K562 (cell line): ENCODE measurements at places on chromosomes 12 and 14.

DNA sequence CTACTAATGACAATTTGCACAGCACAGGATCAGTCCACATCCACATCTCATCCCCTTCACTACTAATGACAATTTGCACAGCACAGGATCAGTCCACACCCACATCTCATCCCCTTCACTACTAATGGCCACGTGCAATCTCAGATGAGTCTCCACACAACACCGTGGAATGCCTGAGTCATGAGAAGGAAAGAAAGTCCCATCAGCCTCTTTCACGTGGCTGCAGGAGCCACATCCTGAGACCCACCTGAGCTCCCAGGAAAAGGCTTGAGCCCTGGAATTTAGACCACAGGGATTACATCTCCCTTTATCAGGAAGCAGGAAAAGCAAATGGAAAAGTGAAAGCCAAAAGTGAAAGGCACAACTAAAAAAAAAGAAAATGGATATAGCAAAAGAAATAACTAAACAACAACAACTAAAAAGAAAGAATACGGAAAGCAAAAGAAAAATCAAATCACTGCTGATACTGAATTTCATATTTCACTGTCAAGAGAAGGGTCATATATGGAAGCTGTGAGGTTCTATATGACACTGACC is 1300.5 kb downstream of the TMEM121 start:
- H3K27me3 ChIP-seq = no peaks in the 10 kb centered on the region
- no peak for DNase-seq
- H3K4me1 ChIP-seq = no peaks in the 10 kb centered on the region

DNA sequence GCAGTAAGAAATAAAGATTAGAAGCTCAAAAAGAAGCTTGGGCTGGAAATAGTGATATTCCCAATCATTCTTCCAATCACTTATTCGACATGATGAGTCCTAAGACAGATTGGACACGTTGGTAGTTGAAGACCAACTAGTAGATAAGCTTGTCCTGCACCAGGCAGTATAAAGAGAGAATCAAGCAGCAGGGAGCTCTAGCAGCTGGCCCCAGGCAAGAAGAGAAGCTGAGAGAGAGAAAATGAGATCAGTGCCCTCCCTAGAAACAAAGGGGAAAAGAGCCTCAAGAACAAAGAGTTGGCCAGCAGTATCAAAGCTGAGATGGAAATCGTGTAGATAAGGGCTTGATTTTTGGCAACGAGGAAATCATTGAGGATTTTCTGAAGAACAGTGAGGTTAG is 20.6 kb downstream of the RASSF8 start:
- H3K36me3 ChIP-seq = no peaks in the 10 kb centered on the region
- H3K27ac ChIP-seq = no peak overlapping the region
- no peaks in the 10 kb centered on the region; the same call in 1 of the 2 replicates for H3K27me3 ChIP-seq
- DNase-seq = no peak

DNA sequence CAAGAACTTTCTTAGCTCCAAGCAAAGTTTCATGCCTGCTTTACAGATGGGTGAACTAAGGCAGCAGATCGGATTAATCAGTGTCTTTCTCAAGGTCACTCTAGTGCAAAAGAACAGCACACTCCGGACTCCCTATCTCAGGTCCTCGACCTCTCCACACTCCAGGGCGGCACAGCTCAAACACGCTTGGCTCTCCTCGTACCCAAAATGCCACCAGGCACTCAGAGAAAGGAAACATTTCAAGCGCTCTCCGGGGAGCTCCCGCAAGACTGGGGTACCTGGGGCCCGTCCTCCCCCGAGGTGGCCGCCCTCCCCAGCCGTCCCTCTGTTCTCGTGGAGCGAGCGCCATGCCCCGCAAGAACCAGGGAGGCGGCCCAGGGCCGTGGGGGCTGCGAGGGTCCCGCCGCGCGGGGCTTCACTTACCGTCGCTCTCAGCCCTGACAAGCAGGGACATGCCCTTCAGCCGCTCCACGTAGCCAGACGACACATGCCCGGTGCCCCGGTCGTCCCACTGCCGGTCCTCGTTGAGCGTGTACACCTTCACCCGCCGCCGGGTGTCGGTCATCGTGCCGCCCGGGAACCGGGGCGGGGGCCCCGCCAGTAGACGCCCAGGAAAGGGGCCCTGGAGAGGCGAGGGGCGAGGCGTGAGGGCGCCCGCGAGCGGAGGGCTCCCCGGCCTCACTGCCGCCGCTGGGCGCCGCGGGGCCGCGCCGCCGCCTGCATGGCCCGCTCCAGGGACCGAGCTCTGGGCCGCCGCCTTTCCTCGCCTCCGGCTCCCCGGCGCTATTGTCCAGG is 830 bp downstream of the PPP4R3A start:
- peak overlapping the region; percentile 98 for H3K27ac ChIP-seq
- peaks cover 3% of the 10 kb centered on the region for H3K4me1 ChIP-seq
- peaks cover 26% of the 10 kb centered on the region; the same call in 2 of the 3 replicates for H3K36me3 ChIP-seq
- H3K27me3 ChIP-seq = no peaks in the 10 kb centered on the region

DNA sequence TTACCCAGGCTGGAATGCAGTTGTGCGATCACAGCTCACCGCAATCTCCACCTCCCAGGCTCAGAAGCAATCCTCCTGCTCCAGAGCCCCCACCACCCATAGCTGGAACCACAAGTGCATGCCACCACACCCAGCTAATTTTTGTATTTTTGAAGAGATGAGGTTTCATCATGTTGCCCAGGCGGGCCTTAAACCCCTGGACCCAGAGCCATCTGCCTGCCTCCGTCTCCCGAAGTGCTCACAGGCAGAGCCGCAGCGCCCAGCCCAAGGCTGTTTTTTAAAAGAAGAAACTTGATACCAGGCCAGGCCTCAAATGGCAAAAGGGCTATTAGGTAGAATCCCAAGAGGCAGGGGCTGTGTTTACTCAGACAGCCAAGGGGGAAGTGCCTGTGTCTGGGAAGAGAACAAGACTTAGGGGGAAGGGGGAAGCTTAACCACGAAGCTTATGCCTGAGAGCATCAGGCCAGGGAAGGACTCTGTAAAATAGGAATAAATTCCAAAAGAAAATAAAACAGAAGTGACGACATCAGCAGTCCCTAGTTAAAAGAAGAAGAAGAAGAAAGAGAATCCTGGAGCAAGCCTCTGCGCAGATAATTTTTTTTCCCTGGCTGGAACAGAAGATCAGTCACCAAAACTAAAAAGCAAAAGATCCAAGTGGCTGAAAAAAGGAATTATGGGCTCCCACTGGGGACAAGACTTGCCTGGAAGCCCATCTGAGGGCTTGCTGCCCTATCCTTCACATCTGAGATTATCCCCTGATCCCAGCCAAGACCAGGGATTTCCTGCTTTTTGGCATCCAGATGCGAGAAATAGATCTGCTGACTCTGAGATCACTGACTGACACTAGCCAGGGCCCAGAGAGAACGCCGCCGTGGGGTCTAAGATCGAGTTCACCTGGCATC is 170.5 kb downstream of the NDUFA12 start:
- no peaks in the 10 kb centered on the region for H3K4me1 ChIP-seq
- no peak overlapping the region for H3K4me3 ChIP-seq
- H3K27ac ChIP-seq = no peak overlapping the region
- H3K27me3 ChIP-seq = peaks cover 3% of the 10 kb centered on the region; the same call in 1 of the 3 replicates
- no peaks in the 10 kb centered on the region for H3K36me3 ChIP-seq
- DNase-seq = no peak

DNA sequence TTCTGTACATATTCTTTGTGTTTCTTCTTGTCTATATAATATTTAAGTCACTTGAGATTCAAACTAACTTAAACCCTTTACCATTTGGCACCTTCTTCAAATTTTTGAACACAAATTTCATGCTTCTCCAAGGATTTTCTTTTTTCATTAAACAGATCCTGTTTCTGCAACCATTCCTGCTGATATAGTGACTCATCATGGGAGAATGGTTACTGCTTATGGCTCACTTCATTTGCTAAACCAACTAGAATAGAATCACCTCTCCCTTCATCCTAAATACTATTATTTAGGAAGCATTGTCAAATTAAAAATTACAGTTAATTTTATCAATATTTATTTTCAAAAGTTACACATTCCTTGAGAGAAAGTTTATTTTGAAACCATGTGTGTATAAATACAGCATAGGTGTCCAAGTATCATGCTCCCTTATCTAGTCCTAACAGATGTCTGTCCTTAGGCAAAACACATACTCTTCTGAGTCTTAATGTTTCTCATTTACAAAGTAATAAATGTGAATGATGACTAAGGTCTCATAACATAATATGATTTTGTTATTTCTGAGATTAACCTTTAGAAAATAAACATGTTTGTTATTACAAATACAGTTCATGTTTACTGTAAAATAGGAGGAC is 40.7 kb downstream of the PLCZ1 start:
- H3K4me1 ChIP-seq = no peaks in the 10 kb centered on the region
- no peak overlapping the region for H3K4me3 ChIP-seq
- H3K36me3 ChIP-seq = no peaks in the 10 kb centered on the region
- DNase-seq = peak; percentile 45
- peak overlapping the region; percentile 25; the same call in 2 of the 3 replicates for H3K27ac ChIP-seq
- no peaks in the 10 kb centered on the region for H3K27me3 ChIP-seq

DNA sequence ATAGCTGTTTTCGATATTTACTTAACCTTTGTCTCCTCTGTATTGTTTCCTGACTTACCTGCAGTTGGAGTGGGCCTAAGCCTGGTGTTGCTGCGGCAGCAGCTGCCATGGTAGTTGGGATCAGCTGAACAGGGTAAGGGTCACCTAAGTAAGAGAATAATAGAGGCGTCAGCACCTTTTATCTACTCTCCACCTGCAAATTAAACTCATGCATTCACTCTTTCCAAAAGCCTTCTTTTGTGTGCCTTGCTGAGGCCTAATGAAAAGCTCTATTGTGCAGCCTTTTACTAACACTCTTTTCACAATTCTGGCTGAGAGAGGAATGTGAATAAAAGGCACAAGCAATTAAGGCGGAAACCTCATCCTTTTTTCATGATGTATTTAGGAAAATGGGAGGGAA is 308.7 kb downstream of the SOX5 start:
- no peak for DNase-seq
- no peaks in the 10 kb centered on the region for H3K27me3 ChIP-seq
- no peaks in the 10 kb centered on the region for H3K4me1 ChIP-seq
- no peak overlapping the region for H3K27ac ChIP-seq
- H3K4me3 ChIP-seq = no peak overlapping the region
- peaks cover 7% of the 10 kb centered on the region; the same call in 2 of the 3 replicates for H3K36me3 ChIP-seq

DNA sequence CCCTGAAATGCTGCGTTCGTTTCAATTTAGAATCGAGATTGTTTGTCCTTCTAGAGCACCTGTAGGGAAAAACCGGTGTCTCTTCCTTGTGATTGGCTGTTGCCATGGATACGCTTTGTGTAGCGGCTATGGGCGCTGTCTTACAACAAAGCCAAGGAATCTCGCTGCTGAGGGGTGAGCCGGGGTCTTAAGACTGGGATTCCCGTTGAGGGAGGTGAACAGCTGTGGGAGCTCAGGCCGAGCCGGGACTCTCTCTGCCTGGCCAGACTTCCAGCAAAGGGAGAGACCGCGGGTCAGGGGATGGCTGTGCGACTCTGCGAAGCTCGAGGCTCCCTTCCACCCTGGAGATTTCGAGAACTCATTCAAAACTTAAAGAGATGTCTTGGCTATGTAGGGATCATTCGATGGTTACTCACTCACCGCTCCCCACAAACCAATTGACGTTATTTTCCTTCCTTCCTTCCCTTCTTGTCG is at the start of the genes LRRIQ1 and TSPAN19:
TSS of gene LRRIQ1 (plus strand) at position 118 of the 474 bp plus-strand sequence. CDS start 1,826 bp downstream, outside the sequence.
TSS of gene TSPAN19 (minus strand) at position 44 of the 474 bp plus-strand sequence. CDS start 6,331 bp downstream, outside the sequence.
- H3K4me3 ChIP-seq = no peak within 1 kb of the TSS
- DNase-seq = peak; percentile 4
- no peaks in the 10 kb centered on the region for H3K4me1 ChIP-seq
- no peaks in the 10 kb centered on the region for H3K27me3 ChIP-seq
- no peak within 1 kb of the TSS for H3K27ac ChIP-seq

DNA sequence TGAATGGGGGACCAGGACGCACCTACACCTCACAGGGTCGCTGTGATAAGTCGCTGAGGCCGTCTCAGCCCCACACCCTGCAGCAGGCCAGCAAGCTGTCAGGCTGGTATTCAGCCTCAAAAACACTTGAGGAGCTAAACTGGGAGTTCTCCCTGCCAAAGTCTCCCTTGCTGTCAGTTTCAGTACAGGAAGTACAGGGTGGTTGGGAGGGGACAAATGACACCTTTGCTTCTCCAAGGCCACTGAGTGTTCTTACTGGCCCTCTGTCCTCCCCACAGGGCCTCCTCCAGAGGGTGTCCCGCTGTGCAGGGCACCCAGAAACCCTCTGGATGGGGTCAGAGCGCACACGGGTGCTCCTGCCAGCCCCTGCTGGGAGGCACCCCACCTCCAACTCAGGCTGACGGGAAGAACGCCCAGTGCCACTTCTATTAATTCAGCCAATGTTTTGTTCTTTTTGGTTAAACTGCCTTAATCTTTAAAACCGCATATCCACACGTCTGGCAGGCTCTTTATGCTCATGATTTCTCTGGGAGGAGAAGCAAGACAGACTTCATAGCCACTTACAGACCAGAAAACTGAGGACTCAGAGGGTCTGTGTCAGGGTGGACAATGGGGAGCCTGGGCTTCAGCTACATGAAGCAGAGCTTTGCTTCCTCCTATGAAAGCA is 75.9 kb downstream of the ITPK1 start:
- no peak for DNase-seq
- H3K4me3 ChIP-seq = no peak overlapping the region
- H3K36me3 ChIP-seq = no peaks in the 10 kb centered on the region
- H3K4me1 ChIP-seq = peaks cover 29% of the 10 kb centered on the region
- H3K27ac ChIP-seq = no peak overlapping the region

- DNase-seq = no peak
- no peak overlapping the region for H3K27ac ChIP-seq
- no peaks in the 10 kb centered on the region for H3K27me3 ChIP-seq
- no peaks in the 10 kb centered on the region for H3K4me1 ChIP-seq
- no peak overlapping the region for H3K4me3 ChIP-seq
These were observed 426.0 kb downstream of the DAD1 start for GRCh38 chr14:22163051-22163450.

GRCh38 chr14:81454572-81455218 is 54.6 kb upstream of the STON2 start:
- H3K4me1 ChIP-seq = peaks cover 2% of the 10 kb centered on the region; the same call in 1 of the 3 replicates
- no peaks in the 10 kb centered on the region for H3K27me3 ChIP-seq

DNA sequence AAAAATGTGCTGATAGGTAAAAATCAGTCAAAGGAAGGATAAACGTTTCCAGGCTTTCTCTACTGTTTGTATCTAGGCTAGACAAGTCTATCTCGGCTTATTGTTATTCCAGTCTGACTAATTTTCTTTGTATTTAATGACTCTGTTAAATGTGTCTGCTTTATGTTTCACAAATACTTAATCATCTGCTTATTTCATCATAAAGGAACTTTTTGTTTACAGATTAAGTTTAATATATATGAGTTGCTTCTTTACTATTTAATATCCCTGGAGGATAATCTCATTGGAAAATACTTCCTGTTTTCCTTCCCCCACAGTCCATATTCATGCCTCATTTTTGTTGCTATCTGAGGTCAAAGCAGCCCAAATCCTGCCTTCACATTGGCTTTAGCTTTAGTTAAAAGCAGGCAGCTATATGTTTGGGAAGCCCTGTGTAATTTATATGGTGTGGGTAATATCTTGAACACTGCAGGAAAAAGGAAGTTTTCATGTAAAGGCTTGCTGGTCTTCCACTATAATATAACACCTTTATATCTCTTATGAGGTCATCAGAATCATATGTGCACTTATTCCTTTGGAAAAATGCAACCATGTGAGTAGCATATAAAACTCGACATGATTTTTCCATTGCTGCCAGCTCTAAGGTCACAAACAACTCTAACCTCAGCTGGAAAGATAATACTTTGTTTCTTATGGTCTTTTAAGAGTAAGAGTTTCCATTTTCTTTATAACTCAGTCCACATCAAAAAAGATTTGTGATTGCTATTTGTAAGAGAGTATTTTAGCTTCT is 76.8 kb downstream of the ALX1 start:
- H3K4me1 ChIP-seq = no peaks in the 10 kb centered on the region
- no peak overlapping the region for H3K4me3 ChIP-seq
- H3K27me3 ChIP-seq = no peaks in the 10 kb centered on the region
- no peaks in the 10 kb centered on the region for H3K36me3 ChIP-seq
- H3K27ac ChIP-seq = no peak overlapping the region

GRCh38 chr14:55720796-55721195 is 140.8 kb downstream of the KTN1 start:
- H3K36me3 ChIP-seq = no peaks in the 10 kb centered on the region
- DNase-seq = no peak
- no peak overlapping the region for H3K4me3 ChIP-seq
